ENCODE measurements at places on chromosomes 5 and 9.

DNA sequence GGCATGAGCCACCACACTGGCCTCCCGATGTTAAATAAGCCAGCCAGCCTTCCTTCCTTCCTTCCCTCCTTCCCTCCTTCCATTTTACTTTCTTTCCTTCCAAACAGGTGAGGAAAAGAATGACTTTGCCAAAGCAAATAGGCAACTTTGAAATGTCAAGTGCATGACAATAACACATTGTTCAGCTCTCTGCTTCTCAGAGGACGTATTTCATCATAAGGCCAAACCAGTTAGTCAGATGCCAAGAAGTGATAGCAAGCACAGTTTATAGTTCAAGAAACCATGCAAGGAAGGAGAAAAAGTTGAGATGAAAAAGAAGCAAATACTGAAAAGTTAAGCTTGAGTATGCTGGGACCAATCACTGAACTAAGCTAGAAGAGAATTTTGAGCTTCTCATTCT is 29.5 kb downstream of the POU4F3 start:
- no peak for DNase-seq

GRCh38 chr5:173795601-173796000 is 92.5 kb upstream of the CPEB4 start:
- DNase-seq = no peak

DNA sequence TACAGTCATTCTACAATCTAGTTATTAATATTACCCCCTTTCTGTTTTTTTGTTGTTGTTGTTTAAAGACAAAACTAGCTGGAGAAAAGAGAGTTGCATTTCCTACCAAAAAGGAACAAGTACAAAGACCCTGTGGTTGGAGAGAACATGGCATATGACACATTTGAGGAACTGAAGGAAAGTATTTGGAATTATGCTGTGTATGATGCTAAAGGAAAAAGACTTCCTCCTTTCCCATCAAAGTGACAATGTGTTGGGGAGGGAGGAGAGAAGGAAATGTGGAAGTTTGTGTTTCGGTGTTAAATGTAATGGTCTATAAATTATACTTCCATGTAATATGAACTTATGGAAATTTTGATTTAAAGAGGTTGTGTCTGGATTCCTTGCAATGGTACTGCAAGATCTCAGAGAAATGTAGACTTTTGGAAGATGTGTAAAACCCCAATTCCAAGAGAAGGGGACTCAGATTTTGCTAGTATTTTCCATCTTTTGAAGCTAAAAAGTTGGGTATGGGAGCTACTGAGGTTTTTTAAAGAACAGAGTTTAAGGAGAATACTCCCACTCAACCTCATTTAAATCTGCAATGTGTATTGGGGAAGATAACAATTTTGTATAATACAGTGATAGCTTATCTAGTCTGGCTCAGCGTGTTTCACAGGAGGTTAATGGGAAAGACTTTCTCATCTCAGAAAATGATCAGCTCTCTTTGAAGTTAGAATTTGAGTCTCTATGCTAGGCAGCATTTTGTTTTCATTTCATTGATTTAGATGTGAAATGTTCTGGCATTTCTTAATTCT is 15.4 kb upstream of the TNFSF8 start:
- DNase-seq = no peak

- DNase-seq = no peak
These were observed 330.0 kb downstream of the DRD1 start for GRCh38 chr5:175113947-175114346.

- DNase-seq = peak; percentile 45
These were observed 151.1 kb upstream of the ERCC6L2 start for GRCh38 chr9:95724253-95724991.

DNA sequence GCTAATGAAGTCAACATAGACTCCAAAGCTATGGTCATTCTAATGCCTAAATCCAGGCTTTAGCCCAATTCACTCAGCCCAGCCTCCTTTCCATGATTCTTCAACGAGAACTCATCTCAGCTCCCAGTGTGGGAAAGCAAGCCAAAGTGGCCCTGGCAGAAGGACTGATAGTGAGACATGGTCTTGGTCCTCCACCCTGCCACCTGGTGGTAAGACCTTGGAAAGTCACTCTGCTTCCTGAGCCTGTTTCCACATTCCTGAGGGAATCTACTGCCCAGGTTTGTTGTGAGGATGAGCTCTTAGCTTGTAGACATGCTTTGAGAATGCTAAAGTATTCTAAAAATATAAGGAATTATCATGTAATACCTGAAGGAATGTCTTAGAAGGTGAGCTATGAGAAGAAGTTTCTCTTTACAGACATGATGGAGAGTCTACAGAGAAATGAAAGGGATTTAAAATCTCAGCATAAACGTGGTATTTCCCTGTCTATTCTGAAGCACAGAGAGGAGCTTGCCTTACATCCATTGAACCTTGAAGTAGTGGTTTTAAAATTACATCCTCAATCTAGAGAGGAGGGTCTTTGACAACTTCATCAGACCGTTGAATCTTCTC is 173.5 kb downstream of the TRIM32 start:
- no peak for DNase-seq

DNA sequence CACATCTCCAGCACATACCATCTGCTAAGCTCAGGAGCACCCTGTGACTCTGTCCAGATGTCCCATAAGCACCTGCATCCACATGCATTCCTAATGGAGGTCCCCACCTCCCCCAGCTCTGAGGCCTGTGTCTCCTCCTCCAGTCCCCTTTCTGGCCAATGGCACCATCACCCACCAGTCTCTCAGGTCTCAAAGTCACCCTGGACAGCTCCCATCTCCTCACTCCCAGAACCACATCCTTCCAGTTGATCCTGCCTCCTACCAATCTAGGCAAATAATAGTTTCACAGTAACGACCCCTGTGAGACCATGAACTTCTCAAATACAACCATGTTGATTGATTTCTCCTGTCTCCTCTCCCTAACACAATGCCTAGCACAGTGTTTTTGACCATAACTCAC is 40.1 kb downstream of the GGTA1 start:
- no peak for DNase-seq
